ENCODE measurements at places on chromosomes 12 and 14.

DNA sequence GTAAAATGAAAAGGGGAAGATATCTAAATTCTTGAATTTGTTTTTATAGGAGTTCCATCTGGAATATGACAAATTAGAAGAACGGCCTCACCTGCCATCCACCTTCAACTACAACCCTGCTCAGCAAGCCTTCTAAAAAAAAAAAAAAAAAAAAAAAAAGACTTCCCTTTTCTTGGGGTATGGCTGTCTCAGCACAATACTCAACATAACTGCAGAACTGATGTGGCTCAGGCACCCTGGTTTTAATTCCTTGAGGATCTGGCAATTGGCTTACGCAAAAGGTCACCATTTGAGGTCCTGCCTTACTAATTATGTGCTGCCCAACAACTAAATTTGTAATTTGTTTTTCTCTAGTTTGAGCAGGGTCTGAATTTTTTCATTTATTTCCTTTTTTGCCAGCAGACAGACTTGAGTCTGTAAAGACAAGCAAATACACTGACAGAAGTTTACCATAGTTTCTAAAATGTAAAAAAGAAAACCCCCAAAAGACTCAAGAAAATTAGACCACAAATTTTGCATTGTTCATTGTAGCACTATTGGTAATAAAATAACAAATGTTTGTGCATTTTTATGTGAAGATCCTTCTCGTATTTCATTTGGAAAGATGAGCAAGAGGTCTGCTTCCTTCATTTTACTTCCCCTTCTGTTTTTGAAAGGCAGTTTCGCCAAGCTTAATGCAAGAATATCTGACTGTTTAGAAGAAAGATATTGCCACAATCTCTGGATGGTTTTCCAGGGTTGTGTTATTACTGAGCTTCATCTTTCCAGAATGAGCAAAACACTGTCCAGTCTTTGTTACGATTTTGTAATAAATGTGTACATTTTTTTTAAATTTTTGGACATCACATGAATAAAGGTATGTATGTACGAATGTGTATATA, 12.1 kb upstream of the KCNMB4 start:
- DNase-seq, result no peak

- no peak for DNase-seq
Measured at GRCh38 chr14:58635091-58635830, 2.5 kb upstream of the DACT1 start.

GRCh38 chr12:62210422-62210821, 49.8 kb upstream of the USP15 start:
- DNase-seq, result no peak

DNA sequence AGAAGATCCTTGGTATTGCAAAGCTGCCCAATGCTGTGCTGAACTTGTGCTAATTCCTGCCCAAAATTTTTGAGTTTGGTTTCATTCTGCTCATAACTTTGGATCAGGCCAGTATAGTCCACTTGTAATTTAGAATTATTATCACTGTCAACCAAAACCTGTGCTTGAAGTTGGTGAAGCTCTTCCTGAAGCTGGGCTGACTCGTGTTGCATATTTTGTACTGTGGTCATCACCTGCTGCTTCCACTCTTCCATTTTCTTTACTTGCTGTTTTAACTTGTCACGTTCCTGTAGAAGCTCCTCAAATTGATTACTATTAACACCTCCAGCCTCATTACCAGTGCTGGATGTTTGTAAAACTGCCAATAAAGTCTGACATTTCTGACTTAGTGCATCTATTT, 35.8 kb downstream of the TRIP11 start:
- DNase-seq, result no peak

- DNase-seq, result no peak
Measured at GRCh38 chr14:59221568-59221967, 33.1 kb downstream of the DAAM1 start.

- no peak for DNase-seq
Measured at GRCh38 chr12:86230516-86231146, 25.6 kb downstream of the MGAT4C start.

GRCh38 chr12:92242907-92243306, 97.3 kb upstream of the BTG1 start:
- no peak for DNase-seq

- DNase-seq, result no peak
Measured at GRCh38 chr12:62640910-62641448, 174.4 kb downstream of the MON2 start.

DNA sequence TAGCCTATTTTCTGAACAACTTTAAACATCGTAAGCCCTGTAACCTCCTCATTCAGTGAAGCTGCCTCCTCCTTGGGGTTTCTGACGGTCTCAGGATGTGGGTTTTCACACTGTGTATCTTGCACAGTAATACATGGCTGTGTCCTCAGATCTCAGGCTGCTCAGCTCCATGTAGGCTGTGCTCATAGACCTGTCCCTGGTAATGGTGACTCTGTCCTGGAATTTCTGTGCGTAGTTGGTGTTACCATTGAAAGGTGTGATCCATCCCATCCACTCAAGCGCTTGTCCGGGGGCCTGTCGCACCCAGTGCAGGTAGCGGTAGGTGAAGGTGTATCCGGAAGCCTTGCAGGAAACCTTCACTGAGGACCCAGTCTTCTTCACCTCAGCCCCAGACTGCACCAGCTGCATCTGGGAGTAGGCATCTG, 980.5 kb downstream of the TMEM121 start:
- no peak for DNase-seq

GRCh38 chr14:104678346-104678745, 11.1 kb upstream of the INF2 start:
- DNase-seq, result no peak

DNA sequence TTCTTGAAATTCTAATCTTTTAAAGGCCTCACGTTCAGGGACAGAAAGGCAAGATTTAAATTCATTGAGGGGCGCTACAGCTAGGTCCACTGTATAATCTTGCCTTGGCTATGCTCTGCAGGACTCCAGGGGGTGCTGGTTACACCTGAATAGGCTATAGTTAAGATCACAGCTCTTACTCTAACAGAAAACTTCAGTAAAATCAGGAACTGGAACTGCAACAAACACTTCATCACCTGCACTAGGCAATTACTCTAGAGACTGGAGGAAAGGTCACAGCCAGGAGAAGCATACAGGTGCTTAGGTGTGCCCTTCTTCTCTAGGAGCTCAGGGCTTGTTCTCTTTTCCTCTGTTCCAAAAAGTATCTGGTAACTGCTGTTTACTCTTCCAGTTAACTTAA, 20.9 kb downstream of the SLCO1C1 start:
- DNase-seq, result no peak

GRCh38 chr12:42770261-42770660, 180.7 kb upstream of the PRICKLE1 start:
- DNase-seq, result no peak

- DNase-seq, result no peak
Measured at GRCh38 chr12:109875572-109876131, 4.7 kb downstream of the GLTP start.

GRCh38 chr12:24113701-24114100, 164.2 kb upstream of the SOX5 start:
- no peak for DNase-seq

DNA sequence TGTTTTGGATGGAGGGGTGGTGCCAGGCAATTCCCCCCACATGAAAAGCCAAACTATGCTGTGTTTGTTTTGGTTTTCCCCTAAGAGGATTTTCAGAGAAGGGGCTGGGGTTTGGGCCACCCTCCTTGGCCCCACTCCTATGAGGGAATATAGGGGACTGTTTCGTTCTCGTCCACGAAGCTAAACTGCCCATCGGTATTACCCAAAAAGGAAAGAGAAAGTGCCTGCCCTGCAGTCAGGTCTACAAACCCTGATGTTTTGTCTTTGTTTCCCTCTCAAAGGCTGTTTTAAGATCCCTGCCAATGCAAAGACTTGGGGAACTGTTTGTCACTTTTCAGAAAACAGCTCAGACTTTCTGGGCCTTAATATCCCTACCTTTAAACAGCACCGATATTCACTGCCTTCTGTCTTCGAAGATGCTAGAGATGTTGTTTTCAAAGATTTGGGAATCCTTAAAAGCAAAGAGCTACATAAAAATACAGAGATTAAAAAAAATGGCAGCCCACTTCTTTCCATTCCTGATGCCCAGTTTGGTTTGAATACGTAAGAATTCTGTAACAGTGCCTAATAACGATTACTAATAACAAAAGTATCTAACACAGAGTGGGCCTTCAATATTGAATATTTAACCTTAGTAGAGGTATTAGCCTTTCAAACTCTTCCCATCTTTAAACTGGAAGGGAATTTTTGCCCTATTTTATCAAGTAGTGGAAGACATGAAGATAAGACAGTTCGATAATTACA, 518.4 kb downstream of the MED13L start:
- no peak for DNase-seq

- DNase-seq, result no peak
Measured at GRCh38 chr14:77022236-77022852, 6.2 kb downstream of the IRF2BPL start.

GRCh38 chr12:27682534-27682933, 13.7 kb upstream of the REP15 start:
- no peak for DNase-seq

- no peak for DNase-seq
Measured at GRCh38 chr14:73472185-73473114, 14.1 kb upstream of the NUMB start.

DNA sequence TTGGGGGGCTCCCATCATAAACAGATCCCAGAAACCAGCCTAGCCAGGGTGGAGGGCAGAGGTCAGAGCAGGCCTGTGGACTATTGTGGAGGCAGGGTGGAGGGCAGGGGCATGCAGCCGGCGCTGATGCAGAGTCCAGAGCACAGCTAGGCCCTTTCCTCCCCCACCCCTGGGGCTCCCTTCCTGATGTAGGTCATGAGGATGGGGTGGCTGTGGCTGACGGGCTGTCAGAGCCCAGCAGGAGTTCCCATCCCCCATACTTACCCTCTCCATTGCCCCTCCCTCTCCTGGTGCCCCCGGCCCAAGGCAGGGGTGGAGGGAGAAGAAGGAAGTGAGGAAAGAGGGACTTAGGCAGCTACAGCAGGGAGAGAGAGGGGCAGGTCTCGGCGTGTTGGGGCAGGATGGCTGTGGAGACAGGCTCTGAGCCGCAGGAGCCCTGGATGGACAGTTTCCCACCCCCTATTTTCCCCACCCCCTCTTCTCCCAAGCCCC, 5.7 kb upstream of the ZNF385A start:
- DNase-seq, result no peak

- no peak for DNase-seq
Measured at GRCh38 chr12:42469355-42470175, 120.0 kb downstream of the PRICKLE1 start.

- no peak for DNase-seq
Measured at GRCh38 chr14:86153480-86153879, 623.5 kb downstream of the FLRT2 start.

- DNase-seq, result no peak
Measured at GRCh38 chr12:48946205-48946604, 11.1 kb downstream of the ARF3 start.

DNA sequence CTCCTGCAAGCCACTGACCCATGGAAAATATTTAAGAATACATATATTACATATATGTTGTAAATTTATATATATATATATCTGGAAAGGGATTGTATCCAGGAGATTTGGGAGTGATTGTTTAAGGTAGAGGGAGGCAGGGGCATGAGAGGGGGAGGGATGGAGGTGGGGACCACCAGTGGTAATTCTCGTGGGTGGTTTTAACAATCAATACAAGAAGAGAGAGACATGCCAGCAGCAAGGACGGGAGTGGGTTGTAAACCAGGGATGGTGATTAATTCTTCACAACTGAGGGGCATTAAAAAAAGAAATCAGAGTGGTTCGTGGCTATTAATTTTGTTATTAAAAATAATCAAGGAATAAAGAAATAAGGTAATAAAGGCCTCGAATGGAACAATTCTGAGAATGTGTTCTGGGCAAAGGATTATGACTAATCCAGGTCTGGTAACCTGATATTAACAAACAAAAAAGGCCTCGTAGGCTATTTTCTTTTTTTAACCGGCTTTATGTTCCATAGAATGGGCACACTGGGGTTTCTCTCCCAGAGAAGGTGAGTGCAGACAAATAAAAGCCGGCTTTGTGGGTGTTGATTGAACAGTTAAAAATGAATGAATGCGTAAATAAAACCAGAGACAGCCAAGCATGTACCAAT, 8.3 kb upstream of the RTL1 start:
- DNase-seq, result no peak

- no peak for DNase-seq
Measured at GRCh38 chr12:9052610-9053009, 63.1 kb downstream of the A2M start.

DNA sequence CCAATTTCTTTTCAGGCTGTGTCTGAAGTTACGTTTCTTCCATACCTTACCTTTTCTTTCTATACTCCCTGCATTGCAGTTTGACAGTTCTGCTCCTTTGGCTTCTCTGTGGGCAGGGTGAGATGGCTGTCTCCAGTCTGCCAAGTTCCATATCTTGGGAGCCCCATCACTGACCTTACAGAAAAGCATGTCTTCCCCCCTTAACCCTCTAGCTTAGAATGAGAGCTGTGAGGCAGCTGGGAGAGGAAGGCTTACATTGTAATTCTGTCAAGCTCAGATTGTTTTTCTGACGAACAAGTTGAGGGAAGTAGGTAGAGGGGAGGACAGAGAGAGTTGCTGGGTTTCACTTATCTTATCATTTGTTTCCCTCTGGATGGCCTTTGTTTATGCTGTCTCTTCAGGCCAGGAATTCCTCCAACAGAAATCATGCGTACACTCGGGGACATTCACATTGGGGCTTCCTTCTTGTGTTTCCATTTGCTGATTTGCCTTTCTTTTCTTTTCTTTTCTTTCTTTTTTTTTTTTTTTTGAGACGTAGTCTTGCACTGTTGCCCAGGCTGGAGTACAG, 9.3 kb downstream of the DAAM1 start:
- DNase-seq, result no peak

DNA sequence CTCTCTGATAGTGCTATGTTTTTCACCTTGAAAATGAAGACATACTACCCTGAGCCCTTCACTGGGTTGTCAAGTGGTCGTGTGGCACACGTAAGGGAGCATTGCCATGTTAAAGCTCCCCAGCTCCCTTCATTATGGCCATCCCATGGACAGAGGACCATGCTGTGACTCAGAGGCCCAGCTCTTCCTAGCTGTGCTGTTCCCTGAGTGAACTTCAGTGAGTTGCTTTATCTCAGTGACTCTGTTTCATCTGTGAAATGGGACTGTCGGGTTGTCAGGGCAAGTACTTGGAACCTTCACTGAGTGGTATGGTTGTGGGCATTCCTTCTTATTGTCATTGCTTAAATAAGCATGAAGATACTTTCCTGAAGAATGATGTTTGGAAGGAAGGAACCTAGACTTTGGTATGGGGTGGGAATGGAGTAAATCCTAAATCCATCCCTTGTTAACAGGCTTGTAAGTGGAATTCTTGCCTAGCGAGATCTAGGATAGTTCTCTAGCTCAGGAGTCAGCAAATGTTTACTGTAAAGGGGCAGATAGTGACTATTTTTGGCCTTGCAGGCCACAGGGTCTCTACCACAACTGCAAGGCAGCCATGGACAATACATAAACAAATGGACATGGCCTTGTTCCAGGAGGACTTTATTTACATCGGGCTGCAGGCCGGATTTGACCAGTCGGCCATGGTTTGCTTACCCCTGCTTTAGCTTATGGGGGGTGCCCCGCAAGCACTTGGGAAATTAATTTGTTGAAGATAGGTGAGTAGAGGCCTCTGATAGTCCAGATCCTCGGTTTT, 283.5 kb downstream of the ZFP36L1 start:
- no peak for DNase-seq

GRCh38 chr12:18653465-18653864, 84.3 kb downstream of the PLCZ1 start:
- DNase-seq, result no peak

- no peak for DNase-seq
Measured at GRCh38 chr14:98370352-98370751, 901.6 kb downstream of the BCL11B start.

GRCh38 chr12:47312808-47313426, 233.2 kb upstream of the AMIGO2 start:
- DNase-seq, result no peak

- DNase-seq, result no peak
Measured at GRCh38 chr12:109997393-109997792, 1.2 kb upstream of the GIT2 start.

Data from stimulated activated CD4-positive, alpha-beta T cell treated with anti-CD3 and anti-CD28 coated beads, Interleukin-2, amount 100 ng/mL, for 4 hours (primary cell).